Cortex of kidney (tissue), 1 donor: ENCODE measurements at places on chromosomes 2 and 18.

DNA sequence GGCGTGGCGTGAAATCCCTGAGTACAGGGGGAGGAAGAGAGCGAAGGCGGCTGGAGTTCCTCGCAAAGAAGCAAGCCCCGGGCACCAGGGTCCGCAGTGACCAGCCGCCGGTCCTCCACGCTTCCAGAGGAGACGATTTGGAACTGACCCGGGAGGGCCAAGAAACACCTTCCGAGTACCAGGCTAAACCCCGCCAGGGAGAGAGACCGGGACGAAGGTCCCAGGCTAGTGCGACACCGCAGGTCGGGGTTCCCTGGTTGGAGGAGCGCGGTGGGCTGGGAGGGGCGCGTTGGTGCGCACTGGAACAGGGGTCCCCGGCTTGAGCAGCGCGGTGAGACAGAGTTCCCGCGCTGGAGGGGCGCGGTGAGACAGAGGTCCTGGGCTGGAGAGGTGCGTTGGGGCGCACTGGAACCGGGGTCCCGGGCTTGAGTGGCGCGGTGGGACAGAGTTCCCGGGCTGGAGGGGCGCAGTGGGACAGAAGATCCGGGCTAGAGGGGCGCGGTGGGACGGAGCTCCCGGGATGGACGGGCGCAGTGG, 901 bp downstream of the WDFY1 start:
- DNase-seq = no peak

DNA sequence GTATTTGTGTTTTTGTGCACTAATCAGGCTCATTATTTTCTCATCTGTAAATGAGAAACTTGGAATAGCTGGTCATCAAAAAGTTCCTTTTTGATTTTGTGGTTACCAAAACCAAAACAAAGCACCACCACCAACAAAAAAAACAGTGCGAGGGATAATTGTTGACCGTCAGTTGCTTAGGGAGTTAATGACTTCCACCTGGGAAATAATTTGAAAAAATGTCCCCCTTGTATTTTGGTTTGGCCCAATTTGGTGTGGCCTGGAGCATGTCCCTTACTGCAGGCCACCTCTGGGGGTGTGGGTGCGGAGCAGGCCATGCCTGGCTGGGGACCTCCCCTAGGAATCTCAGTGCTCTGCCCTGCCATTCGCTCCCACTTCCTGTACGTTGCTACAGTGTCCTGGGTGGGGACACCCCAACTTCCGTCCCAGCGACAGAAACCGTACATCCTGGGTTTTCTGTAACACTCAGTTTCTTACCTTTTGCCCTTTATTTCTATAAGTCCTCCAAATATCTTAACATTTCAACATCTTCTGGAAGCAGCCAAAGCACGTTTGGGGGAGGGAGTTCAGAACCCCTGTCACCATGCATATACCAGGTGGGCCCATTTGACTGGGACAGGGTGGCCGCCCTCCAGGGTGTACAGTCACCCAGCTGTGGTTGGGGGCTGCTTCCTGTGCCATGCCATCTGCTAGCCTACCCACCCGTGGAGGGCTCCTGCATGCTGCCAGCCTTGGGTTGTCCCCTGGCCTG, 31.3 kb downstream of the NCK2 start:
- no peak for DNase-seq

- no peak for DNase-seq
These were observed 980 bp upstream of the PDE6D start for GRCh38 chr2:231781798-231782726.

DNA sequence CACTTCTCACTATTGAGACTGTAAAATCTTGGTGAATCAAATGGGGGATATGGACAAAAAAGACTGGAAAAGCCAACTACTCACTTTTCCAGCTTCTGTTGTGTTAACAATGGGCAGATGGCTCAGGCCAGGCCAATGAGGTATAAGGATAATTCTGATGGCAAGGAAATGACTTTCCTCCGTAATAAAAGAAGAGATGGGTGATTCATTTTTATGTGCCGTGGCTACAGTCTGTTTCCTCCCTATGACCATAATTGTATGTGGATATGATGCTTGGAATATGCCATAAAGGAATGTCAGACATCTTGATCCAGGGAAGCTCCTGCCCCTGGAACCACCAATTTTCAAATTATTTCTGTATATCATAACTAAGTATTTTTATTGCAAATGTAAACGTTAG, 406.8 kb downstream of the CCDC85A start:
- no peak for DNase-seq

GRCh38 chr2:103484906-103485305, 723.1 kb downstream of the TMEM182 start:
- no peak for DNase-seq

GRCh38 chr2:107721586-107721985, 105.1 kb upstream of the RGPD4 start:
- DNase-seq = no peak

DNA sequence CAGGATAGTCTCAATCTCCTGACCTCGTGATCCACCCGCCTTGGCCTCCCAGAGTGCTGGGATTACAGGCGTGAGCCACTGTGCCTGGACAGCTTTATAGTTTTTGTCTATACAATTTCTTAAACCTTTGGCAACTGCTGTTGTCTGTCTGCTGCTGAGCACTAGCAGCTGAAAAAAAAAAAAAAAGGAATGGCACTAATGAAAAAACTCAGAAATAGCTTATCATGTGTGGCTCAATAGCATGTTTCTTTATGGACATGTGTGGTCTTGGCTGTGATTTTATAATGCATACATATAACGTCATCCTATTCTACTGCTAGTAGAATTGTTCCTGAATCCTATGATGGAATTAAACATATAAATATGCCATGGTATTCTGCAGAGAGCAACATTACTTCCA, 231.2 kb downstream of the TPGS2 start:
- no peak for DNase-seq

DNA sequence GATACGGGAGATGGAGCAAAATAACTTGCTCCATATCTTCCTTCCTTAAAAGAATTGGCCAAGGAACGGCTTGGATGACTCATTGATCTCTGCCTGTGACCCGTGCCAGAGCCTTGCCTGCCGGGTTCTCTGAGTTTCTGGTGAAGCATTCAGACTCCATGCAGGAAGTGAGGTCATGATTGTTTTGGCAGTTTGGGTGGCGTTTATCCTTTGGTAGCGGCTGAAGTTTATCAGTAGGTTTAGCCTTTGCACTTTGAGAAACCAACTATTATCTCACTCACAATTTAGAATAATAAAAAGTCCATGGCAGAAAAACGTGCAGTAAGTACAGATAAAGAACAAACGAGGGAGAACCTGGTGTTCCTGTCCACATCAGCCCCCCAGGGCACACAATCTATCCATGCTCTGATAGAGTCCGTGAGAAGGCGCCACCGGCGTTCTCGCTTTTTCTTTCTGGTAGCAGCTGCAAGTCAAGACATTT, 15.0 kb upstream of the CTAGE1 start:
- no peak for DNase-seq

- no peak for DNase-seq
These were observed 136.8 kb downstream of the NEDD4L start for GRCh38 chr18:58180738-58181353.
